ENCODE measurements at places on chromosomes 12 and 14.

DNA sequence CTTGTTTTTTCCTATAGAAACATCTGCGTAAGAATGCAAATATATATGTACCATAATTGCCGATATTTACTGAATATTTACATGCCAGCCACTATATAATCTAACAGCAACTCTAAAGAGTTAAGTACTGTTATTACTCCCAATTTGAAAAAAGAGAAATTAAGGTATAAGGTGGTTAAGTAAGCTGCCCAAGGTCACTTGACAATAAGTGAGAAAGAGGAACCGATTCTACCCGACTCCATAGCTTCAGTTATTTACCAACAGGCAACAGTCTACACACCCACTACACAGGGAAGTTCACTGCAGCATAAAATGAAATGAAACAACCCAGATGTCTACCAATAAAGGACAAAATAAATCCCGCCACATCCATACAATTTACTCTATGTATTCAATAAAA, 1.1 kb downstream of the MIS18BP1 start:
- peak; percentile 39 for DNase-seq

GRCh38 chr14:98984719-98985041, 287.3 kb downstream of the BCL11B start:
- DNase-seq, result no peak

GRCh38 chr12:40310211-40310610, 85.4 kb downstream of the LRRK2 start:
- no peak for DNase-seq

GRCh38 chr12:56957229-56958052, at the start of gene RDH16:
RDH16 (minus strand) TSS chr12:56957608; CDS start chr12:56957462, 146 bp downstream.
- no peak for DNase-seq

GRCh38 chr12:94862421-94862820, 141.1 kb downstream of the NDUFA12 start:
- DNase-seq, result no peak

DNA sequence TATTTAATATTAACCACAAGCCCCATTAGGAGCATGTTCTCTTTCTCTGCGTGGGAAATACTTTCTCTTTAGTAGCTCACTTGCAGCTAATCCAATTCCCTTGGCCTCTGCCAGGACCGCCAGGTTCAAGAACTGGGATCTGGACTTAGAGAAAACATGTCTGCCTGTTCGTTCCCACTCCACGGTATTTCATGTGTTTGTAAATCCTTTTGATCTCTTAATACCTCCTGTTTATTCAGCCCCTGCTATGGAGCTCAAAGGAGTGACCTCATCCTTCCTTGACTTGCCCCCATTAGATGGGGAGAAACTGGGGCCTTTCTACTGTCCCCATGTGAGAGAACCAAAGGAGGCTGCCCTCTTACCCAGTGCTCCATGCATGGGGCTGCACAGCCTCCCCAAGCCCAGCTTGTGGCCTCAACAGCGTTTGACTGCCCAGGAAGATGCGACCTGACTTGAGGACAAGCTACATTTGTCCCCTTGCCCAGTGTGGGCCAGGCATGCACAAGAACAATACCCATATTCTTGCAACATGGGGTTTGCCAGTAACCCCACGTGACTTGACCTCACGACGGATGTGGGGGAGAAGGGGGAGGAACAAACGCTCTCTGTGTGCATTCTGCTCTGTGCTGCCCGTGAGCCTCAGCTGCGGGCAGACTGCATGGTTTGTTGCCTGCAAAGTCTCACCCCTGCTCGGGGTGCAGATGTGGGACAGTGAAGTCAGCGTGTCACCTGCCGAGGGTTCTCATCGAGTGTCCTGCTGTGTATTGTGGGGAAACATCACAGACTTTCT, 30.3 kb downstream of the CD9 start:
- no peak for DNase-seq

Data from endothelial cell of umbilical vein (primary cell).